ENCODE measurements at places on chromosomes 2 and 18.

DNA sequence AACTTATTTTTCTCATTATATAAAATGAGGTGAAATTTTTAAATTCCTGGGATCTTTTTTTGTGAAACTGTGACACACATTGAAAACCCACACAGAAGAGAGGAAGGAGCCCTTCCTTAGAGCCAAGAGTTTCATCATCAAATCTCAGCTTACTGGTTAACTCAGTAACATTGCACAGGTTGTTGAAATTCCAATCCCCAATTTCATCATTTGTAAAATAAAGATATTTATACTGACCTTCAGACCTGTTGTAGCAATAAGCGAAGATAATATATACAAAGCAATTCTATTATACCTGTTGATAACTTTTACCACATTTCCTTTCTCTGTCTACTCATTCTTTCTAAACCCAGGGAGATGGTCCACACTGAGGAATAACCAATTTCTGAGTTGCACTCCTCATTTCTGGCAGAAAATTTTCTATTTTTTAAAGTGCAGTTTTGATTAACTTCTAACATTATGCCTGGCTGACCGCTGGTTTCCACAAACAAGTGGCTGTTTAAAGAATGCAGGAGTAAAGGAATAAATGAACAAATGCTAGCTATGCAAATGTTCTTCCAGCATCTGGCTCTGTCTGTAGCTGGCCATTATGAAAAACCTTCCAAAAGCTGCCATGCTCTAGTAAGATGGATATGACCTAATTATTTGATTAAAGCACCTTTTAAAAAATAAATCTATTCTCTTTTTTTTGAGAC lies 105.7 kb upstream of the LINC00305 start:
- no peak for DNase-seq

DNA sequence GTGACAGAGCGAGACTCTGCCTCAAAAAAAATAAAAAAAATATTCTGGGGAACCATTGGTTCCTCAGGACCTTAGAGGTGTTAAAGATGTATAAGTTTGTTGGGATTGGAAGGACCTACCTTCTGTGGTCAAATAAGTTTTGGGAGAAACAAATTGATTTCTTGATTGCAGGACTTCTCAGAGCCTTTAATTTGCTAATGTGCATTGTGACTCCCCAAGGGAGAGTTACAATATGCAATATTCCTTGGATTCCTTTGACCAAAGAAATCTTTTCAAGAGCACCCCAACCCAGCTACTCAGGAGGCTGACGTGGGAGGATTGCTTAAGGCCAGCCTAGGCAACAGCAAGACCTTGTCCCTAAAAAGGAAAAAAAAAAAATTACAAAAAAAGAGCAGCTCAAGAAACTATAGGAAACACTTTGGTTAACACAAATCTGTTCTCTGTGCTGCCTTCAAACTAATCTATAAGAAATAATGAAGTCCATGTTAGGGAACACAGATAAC lies 6.5 kb downstream of the NAGK start:
- DNase-seq, result no peak

DNA sequence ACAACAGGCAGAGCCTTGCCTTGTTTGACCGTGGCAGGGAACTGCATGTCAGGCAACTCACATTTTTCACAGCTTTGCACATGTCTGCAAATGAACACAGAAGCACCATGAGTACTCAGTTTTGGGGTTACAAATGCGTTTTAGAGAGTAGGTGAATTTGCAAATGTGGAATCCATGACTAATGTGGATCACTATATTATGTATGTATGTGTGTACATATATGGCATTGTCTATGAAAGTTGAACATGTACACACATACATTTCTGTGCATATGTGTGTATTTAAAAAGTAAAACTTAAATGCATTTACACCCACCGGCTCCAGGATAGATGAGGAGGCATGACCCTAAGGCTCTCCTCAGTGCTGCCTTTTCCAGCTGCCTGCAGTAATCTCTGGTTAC lies 65.1 kb downstream of the SOWAHC start:
- no peak for DNase-seq

DNA sequence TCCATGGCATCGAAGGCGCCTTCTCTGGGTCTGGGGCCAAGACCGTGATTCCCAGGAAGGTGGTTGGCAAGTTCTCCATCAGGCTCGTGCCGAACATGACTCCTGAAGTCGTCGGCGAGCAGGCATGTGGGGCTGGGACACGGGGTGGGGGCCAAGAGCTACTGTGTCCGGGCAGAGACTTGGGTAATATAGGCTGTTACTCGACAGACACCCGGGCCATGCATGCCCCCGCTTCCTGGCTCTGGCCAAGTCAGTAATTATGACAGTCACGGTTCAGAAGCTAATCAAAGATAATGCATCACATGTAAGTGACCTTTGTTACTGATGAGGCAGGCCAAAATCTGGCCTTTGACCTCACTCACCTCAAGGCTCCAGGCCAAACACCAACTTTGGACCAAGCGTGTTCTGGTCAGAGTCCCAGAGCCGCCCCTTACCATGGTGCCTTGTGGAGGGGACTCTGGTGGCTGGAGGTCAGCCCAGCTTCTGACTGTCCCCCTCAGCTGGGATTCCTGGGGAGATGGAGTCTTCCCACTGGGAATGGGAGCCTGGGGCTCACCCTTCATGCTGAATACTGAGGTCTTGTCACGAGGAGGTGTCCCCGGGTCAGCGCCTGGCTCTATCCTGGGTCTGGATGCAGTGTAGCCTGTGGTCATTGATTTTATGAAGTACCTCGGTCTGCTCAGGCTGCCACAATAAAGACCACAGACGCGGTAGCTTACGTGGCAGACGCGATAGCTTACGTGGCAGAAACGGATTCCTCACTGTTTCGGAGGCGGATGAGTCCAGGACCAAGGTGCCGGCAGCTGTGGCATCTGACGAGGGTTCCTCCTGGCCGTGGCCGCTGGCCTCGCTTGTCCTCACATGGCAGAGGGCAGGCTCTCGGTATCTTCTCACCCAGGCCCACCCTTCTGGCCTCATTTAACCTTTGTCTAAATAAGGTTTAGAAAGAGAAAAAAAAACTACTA lies 17.7 kb upstream of the CNDP1 start:
- DNase-seq, result no peak

DNA sequence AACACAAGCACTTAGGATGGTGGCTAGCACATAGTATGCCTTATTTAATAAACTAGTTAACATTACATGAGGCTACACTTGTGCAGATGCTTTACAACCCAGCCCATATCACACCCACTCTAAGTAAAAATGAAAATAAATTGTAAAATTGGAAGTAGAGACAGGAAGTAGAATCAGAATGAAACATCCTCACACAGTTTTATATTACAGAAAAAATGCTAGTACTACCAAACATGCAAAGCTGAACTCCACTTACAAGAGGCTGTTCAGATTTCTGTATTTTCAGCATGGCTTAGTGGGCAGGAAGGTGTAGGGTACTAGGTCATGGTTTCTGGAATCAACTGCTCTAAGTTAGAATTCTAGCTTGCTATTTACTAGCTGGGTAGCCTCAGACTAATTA lies 18.2 kb upstream of the CRIM1 start:
- no peak for DNase-seq

DNA sequence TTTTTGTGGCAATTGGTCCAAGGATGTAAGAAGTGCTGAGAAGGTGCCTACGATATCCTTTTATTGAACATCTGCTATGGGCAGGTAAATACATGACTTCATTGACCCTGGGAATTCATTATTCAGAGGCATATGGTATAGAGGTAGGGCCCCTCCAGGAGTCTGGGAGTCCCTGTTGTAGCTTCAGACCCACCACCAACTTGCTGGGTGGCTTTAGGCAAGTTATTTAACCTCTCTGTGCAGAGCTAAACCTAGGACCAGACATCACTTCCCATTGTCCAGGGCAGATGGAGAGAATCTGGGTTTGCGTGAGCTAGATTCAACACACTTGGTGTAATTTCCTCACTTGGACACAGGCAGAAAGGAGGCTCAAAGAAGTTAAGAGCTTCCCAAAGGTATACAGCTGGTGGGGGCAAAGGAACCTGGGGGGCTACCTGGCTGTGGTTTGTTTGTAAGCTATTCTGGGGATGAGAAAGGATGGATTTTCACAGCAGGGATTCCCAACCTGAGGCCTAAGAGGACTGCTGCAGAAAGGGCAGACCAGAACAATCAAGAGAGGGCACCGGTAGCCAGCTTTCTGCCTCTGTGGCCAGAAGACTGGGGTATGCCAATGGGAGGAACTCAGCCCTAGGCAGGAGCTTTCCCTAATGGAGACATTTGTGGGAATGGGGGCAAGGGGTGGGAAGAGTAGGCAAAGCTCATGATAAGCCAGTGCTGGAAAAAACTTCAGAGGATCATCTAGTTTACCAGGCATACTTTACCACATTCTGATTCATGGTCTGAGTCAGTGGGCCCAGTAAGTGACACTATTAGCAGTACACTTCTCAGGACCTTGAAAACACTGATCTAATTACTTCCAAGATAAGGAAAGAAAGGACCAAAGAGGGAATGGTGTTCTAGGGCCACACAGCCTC lies 102.7 kb upstream of the SMAD2 start:
- no peak for DNase-seq

- no peak for DNase-seq
These were observed 111.4 kb downstream of the NFATC1 start for GRCh38 chr18:79507076-79507545.

DNA sequence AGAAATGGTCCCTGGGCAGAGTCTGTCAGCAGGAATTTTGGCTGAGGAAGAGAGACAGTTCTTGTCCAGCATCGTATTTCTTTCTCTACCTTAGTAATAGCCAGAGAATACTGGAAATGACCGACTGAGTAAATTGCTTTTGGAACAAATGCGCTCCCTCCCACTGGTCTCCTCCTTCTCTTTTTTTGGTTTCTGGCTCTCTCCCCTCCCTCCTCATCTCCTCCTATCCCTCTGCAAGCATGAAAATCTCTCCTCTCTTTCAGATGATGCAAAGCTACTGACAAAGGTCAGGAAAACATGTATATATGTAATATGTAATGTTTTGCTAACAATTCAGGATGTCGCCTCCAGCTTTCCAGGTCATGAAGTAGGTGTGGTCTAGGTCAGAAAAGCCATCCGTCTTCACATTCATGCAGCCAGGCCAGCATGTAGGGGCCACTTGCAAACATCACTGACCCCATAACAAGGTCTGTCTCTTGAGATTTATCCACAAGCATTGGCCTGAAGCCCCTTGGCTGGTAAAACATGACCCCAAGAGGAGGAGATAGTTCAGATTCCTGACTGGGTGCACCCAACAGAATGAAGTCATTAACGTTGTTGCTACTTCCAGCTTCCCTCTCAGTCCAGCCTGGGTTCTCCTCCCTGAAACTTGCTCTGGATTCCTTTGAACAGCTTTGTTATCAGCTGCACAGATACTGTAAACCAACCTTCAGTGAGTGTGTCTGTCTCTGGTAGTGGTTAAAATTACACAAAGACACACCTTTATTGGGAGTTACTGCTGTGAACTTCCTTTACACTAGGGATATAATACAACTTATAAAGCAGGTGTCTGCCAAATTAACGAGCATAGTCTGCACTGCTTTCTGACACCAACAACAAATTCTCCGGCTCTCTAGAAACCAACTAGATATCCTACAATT lies 864.4 kb upstream of the KLHL29 start:
- no peak for DNase-seq

GRCh38 chr2:71943238-71944182 lies 204.2 kb downstream of the CYP26B1 start:
- DNase-seq, result no peak

- no peak for DNase-seq
These were observed 9.6 kb upstream of the GIGYF2 start for GRCh38 chr2:232687382-232688160.

GRCh38 chr2:204199357-204199756 lies 262.8 kb downstream of the ICOS start:
- DNase-seq, result no peak

- DNase-seq, result no peak
These were observed 35.6 kb downstream of the GLI2 start for GRCh38 chr2:120771111-120771780.

DNA sequence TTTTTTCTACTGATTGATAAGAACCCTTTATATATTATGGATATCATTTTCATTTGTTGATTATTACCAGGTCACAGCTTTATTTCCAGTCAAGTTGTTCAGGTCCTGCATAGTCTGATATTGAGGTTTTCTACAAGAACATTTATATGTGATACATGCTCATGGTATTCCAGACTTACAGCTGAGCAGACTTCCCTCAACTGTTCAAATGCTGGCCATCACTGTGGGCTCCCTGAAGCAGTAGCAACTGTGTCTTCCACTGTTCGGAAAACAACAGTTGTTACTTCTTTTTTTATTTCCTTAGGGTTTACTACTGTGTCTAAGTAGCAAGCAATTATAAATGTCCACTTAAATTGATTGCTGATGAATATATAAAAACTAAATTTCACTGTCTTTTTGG lies 79.5 kb downstream of the DGKD start:
- DNase-seq, result no peak

DNA sequence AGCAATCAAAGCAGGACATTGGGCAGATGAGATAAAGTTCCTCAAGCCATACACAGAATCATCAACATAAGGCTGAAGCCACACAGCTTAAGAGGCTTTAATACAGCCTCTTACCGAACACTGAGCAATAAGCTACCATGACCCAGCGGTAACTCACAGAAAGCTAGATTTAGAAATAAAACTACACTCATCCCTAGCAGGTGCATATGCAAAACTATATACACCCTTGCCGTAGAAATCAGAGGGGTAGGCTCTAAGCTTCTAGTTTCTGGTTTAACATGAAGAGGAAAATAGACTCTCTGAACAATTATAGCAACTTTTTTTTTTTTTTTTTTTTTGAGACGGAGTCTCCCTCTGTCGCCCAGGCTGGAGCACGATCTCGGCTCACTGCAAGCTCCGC lies 428.8 kb upstream of the FIGN start:
- DNase-seq, result no peak

- no peak for DNase-seq
These were observed 52.4 kb downstream of the RABL2A start for GRCh38 chr2:113679457-113679856.

DNA sequence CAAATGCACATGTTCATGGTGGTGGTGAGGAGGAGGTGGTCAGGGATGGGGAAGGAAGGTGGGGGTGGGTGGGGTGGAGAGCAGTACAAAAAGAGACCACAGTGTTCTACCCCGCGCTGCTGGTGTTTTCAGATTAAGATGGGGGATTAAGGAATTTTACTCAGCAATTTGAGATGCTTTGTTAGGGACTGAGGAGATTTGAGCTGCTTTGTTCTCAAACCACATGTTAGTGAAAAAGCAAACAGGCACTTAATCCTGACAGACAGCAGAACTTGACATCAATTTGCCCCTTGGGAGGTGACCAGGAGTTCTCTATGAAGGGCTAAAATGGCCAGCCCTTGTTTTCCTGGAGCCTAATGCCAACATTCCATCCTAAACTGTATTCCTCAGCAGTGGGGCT lies 244.5 kb downstream of the MEIS1 start:
- DNase-seq, result no peak

Measured in NCI-H1436 (cell line).